Neural crest cell (in vitro differentiated cells): ENCODE measurements at places on chromosomes 1 and 21. TPM values are rescaled to one million over a fixed set of nuclear protein-coding genes. Genes with fewer than 3 reads are reported as not detected.

- peaks cover 99% of the 10 kb centered on the region for H3K27me3 ChIP-seq
- peak overlapping the region; percentile 77 for H3K4me3 ChIP-seq
- H3K4me1 ChIP-seq = peaks cover 31% of the 10 kb centered on the region
- DNase-seq = no peak
- H3K36me3 ChIP-seq = peaks cover 3% of the 10 kb centered on the region
Observed at GRCh38 chr1:220877377-220878095, 1.7 kb upstream of the HLX start.

DNA sequence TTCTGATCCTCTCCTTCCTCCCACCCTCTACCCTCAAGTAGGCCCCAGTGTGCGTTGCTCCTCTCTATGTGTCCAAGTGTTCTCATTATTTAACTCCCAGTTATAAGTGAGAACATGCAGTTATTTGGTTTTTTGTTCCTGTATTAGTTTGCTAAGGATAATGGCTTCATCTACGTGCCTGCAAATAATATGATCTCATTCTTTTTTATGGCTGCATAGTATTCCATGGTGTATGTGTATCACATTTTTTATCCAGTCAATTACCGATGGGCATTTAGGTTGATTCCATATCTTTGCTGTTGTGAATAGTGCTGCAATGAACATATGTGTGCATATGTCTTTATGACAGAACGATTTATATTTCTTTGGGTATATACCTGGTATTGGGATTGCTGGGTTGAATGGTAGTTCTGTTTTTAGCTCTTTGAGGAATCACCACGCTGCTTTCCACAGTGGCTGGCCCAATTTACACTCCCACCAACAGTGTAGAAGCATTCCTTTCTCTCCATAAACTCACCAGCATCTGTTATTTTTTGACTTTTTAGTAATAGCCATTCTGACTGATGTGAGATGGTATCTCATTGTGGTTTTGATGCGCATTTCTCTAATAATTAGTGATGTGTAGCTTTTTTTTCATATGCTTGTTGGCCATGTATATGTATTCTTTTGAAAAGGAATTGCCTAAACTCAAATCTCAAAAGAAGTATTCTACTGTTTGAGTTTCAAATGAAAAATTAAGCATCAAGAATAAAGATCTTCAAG lies 116.9 kb downstream of the ETS2 start:
- no peak for DNase-seq
- H3K27me3 ChIP-seq = peaks cover 5% of the 10 kb centered on the region
- no peaks in the 10 kb centered on the region for H3K4me1 ChIP-seq
- H3K27ac ChIP-seq = no peak overlapping the region
- no peaks in the 10 kb centered on the region for H3K36me3 ChIP-seq

DNA sequence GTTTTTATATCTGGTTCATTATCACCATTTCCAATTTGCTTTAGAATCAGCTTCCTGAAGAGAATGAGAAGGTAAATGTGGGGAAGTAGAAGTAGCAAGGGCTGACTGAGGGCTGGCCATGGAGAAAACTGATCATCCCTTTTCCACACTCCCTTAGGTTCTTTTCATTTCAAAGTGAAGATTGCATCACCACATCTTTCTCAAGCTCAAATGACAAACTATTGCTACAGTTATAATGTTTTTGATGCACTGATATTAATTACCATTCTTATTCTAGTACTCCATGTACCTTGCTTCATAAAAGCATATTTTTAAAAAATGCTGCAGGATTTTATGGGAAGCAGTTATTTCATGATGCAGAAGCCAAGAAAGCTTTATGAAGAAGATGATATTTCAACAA lies 7.9 kb upstream of the AK5 start:
- H3K27me3 ChIP-seq = peaks cover 13% of the 10 kb centered on the region
- no peaks in the 10 kb centered on the region for H3K36me3 ChIP-seq
- DNase-seq = no peak
- H3K4me1 ChIP-seq = no peaks in the 10 kb centered on the region
- H3K4me3 ChIP-seq = no peak overlapping the region
- H3K27ac ChIP-seq = no peak overlapping the region

DNA sequence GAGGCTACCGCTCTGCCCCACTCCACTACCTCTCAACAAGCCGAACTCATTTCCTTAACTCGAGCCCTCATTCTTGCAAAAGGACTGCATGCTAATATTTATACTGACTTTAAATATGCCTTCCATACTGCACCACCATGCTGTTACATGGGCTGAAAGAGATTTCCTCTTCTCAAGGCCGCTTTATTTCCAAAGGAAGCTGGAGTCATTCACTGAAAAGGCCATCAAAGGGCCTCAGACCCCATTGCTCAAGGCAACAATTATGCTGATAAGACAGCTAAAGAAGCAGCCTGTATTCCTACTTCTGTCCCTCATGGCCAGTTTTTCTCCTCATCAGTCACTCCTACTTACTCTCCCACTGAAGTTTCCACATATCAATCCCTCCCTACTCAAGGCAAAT lies 6.9 kb upstream of the HPDL start:
- H3K27ac ChIP-seq = no peak overlapping the region
- H3K36me3 ChIP-seq = no peaks in the 10 kb centered on the region
- DNase-seq = no peak
- peaks cover 8% of the 10 kb centered on the region for H3K4me1 ChIP-seq

- peaks cover 37% of the 10 kb centered on the region for H3K4me1 ChIP-seq
- no peak for DNase-seq
- H3K4me3 ChIP-seq = peak overlapping the region; percentile 46
- H3K36me3 ChIP-seq = no peaks in the 10 kb centered on the region
- no peak overlapping the region for H3K27ac ChIP-seq
- no peaks in the 10 kb centered on the region for H3K27me3 ChIP-seq
Observed at GRCh38 chr1:40047276-40047675, 6.7 kb downstream of the CAP1 start.

The AMPD1 gene
- not detected in 2 replicates for total RNA-seq

The GPA33 gene
- total RNA-seq = not detected in 2 replicates
